ENCODE measurements at places on chromosomes 16 and 17. TPM values are rescaled to one million over a fixed set of nuclear protein-coding genes. Genes with fewer than 3 reads are reported as not detected.

The HSF5 gene
- 0.12 TPM for total RNA-seq

- DNase-seq = no peak
- no peaks in the 10 kb centered on the region for H3K36me3 ChIP-seq
- H3K4me1 ChIP-seq = peaks cover 4% of the 10 kb centered on the region
- H3K27ac ChIP-seq = no peak overlapping the region
- no peaks in the 10 kb centered on the region for H3K27me3 ChIP-seq
- H3K4me3 ChIP-seq = no peak overlapping the region
These were observed 49.3 kb upstream of the USP7 start for GRCh38 chr16:9012848-9013507.

The WFIKKN2 gene
- total RNA-seq = 0.31 TPM

DNA sequence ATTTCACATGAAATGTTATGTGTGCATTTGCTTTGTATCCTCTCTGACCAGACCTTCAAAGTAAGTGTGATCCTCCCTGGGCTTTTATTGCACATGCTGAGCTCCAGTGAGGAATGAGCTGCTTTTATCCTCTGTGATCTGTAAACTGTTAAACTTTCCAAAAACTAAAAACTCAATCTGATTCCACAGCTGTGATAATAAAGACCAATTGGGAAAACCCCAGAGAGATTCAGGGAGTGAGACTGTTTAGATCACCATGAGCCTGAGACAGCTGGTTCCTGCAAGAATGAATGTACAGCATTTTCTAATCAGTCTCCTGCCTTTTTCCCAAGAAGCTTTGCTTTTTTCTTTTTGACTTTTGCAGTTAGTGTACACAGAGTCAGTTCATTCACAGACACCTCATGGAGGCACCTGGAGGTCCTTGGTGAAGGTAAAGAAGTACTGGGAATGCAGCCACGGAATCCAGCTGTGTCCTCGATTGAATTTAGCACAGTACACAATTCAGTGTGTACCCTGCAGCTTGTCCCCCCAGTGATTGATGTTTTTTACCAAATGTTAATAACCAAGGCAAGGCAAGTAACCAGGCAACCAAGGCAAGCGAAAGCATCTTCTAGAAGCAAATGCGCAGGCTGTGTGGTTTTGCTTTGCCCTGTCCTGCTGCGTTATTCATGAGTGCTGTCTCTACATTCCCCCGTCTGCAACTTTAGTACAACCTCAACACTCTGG lies 182.6 kb downstream of the LGALS9B start:
- H3K27ac ChIP-seq = no peak overlapping the region
- no peaks in the 10 kb centered on the region for H3K36me3 ChIP-seq
- no peak for DNase-seq
- no peak overlapping the region for H3K4me3 ChIP-seq
- no peaks in the 10 kb centered on the region for H3K4me1 ChIP-seq

GRCh38 chr16:28596840-28597691 lies at the start of gene SULT1A2:
SULT1A2 (minus strand) TSS chr16:28597050; CDS start chr16:28595930, 1,120 bp downstream.
- H3K4me3 ChIP-seq = peak within 1 kb of the TSS; percentile 14
- peaks cover 13% of the 10 kb centered on the region for H3K4me1 ChIP-seq
- H3K27ac ChIP-seq = peak within 1 kb of the TSS; percentile 58
- no peaks in the 10 kb centered on the region for H3K36me3 ChIP-seq
- no peaks in the 10 kb centered on the region for H3K27me3 ChIP-seq

GRCh38 chr17:33751702-33752065 lies 458.6 kb upstream of the ASIC2 start:
- peaks cover 5% of the 10 kb centered on the region for H3K27me3 ChIP-seq
- no peak for DNase-seq
- H3K36me3 ChIP-seq = no peaks in the 10 kb centered on the region
- no peak overlapping the region for H3K27ac ChIP-seq
- no peaks in the 10 kb centered on the region for H3K4me1 ChIP-seq

- H3K4me1 ChIP-seq = peaks cover 6% of the 10 kb centered on the region
- peaks cover 26% of the 10 kb centered on the region for H3K36me3 ChIP-seq
- H3K27ac ChIP-seq = peak overlapping the region; percentile 80
- no peak overlapping the region for H3K4me3 ChIP-seq
These were observed 3.7 kb downstream of the PFN1 start for GRCh38 chr17:4944554-4945175.

The CD68 gene
- total RNA-seq = 33.3 TPM

GRCh38 chr17:67801626-67802175 lies 23.6 kb upstream of the BPTF start:
- no peaks in the 10 kb centered on the region for H3K4me1 ChIP-seq
- H3K36me3 ChIP-seq = no peaks in the 10 kb centered on the region
- H3K27me3 ChIP-seq = no peaks in the 10 kb centered on the region
- no peak overlapping the region for H3K27ac ChIP-seq
- H3K4me3 ChIP-seq = no peak overlapping the region

The CES5A gene
- not detected for total RNA-seq

- peak; percentile 13 for DNase-seq
- H3K27me3 ChIP-seq = no peaks in the 10 kb centered on the region
- no peak overlapping the region for H3K4me3 ChIP-seq
These were observed 520.8 kb upstream of the ZFHX3 start for GRCh38 chr16:73568769-73569168.

DNA sequence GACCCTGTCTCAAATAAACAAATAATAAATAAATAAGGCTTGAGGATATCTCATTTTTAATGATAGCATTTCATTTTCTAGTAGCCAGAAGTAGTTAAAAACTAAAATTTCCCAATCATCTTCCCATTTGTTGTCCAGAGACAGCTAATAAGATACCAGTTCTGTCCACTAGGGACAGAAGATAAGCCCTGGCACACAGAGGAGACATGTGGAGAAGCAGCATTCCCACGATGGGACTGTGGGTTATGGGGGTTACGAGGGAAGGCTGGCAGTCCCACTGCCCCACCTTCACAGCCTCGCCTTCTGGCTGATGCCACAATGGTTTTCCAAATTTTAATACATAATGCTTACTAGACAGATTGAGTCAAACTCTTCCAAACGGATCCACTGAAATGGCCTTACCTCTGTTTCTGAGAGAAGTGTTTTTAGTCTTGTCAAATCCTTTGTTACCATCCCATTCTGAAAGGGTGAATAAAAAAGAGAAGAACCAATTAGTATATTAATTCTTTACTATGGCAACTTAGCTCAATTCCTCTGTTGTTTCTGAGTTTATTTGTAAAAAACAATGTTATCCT lies 44.2 kb downstream of the HELZ start:
- H3K27ac ChIP-seq = no peak overlapping the region
- H3K36me3 ChIP-seq = peaks cover 8% of the 10 kb centered on the region
- H3K27me3 ChIP-seq = no peaks in the 10 kb centered on the region

The TLCD2 gene
- 13.3 TPM for total RNA-seq

GRCh38 chr17:43020030-43020621 lies 2.1 kb downstream of the VAT1 start:
- peaks cover 13% of the 10 kb centered on the region for H3K4me1 ChIP-seq
- H3K27ac ChIP-seq = peak overlapping the region; percentile 65
- no peak overlapping the region for H3K4me3 ChIP-seq
- no peak for DNase-seq
- H3K27me3 ChIP-seq = no peaks in the 10 kb centered on the region

- peak; percentile 68 for DNase-seq
- H3K36me3 ChIP-seq = no peaks in the 10 kb centered on the region
- no peaks in the 10 kb centered on the region for H3K27me3 ChIP-seq
- H3K4me1 ChIP-seq = peaks cover 14% of the 10 kb centered on the region
- no peak overlapping the region for H3K27ac ChIP-seq
These were observed 73.3 kb upstream of the MON1B start for GRCh38 chr16:77117707-77118106.

- H3K4me3 ChIP-seq = peak within 1 kb of the TSS; percentile 97
- peak within 1 kb of the TSS; percentile 99 for H3K27ac ChIP-seq
- peak; percentile 94 for DNase-seq
- H3K4me1 ChIP-seq = peaks cover 9% of the 10 kb centered on the region
- H3K27me3 ChIP-seq = no peaks in the 10 kb centered on the region
- H3K36me3 ChIP-seq = peaks cover 6% of the 10 kb centered on the region
These were observed at the start of gene MAPK8IP3 for GRCh38 chr16:1705688-1706385. MAPK8IP3 (plus strand) TSS chr16:1706195; CDS start chr16:1706340, 145 bp downstream.

DNA sequence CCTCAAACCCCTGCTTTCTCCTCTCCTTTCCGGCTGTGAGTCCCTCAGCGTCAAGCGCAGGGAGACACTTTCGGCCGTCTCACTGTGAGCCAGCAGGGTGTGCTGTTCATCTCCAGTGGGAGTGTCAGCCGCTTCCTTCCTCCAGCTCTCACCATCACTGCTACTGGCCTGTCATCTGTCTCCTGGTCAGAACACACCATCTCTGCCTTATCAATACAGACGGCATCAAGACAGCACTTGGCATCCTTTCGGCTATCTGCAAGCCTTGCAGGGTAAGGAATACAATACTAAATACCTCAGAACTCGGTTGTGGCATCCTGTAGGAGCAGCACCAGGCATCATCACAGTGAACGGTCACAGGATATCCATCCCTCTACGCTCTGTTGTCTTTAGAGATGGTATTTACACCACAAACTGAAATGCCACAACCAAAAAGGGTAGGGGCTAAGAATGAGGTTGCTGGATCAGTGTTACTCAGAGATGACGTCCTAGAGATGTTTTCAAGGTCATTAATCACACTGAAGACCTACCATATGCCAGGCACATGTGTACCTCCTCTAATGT lies 20.7 kb upstream of the CMTM4 start:
- H3K4me1 ChIP-seq = no peaks in the 10 kb centered on the region
- H3K4me3 ChIP-seq = no peak overlapping the region
- peak overlapping the region; percentile 49 for H3K27ac ChIP-seq
- DNase-seq = peak; percentile 31
- H3K27me3 ChIP-seq = no peaks in the 10 kb centered on the region
- H3K36me3 ChIP-seq = peaks cover 4% of the 10 kb centered on the region

DNA sequence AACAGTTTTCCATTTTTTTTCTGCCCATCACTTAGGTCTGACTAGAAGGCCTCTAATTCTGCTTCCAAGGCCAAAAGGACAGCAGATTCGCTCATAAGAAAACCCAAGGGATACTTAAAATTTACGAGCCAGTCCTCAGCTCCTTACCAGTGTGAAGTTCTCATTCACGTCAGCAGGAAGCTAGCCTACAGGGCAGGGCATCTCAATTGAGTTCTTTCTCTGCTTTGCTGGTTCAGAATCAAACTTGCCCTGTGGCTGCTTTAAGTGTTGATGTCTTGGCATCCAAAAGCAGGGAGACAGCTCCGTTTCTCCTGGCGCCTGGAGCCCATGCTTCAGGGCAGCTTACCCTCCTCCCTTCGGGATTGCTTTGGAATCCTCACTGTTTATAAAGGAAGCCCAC lies 136.0 kb downstream of the ANKFN1 start:
- DNase-seq = no peak
- no peak overlapping the region for H3K27ac ChIP-seq
- no peaks in the 10 kb centered on the region for H3K27me3 ChIP-seq
- peaks cover 5% of the 10 kb centered on the region for H3K4me1 ChIP-seq

The CTRB2 gene
- 14.6 TPM for total RNA-seq

The EVPLL gene
- total RNA-seq = 4.0 TPM

DNA sequence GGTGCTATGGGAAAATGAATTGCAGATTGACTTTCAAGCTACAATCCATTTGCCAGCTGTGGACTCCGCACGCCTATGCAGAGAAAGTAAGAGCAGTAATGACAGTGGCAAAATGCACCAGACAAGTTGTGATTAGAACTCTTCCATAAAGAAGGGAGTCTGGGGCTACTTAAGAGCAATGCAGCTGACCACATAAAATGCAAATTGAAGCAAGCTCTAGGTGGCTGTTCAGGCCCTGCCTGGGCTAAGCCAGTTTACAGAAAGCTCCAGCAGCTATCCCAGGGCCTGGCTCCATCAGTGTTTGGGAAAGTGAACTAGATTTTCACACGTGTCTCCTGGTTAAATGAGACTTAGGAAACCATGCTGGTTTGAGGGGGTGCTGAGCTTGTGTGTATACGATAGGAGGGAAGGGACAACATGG lies 2.2 kb upstream of the MAP2K6 start:
- no peak overlapping the region for H3K4me3 ChIP-seq
- H3K4me1 ChIP-seq = no peaks in the 10 kb centered on the region
- DNase-seq = no peak

The ZNF469 gene
- 3.0 TPM for total RNA-seq

The TMIGD1 gene
- not detected for total RNA-seq

DNA sequence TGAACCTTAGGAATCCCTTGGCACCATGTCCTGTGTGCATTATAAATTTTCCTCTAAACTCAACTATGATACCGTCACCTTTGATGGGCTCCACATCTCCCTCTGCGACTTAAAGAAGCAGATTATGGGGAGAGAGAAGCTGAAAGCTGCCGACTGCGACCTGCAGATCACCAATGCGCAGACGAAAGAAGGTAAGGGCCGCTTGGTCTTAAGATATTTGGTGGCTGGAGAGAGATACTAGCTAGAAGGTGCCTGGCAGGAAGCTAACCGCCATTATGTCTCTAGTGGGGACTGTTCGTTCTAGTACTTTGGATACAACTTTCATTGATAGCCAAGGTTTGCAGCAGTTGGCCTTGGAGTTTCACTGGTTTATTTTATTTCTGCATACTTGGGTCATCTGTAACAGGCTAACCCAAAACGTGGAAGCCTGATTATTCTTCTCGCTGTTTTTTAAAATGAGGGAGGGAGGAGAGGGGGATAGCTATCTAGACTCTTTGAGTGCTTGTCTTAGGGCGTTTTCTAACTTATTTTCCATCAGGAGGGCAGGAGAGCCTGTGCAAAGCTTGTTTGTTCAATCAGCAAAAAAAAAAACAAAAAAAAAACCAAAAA lies 1.3 kb downstream of the RBBP6 start:
- H3K36me3 ChIP-seq = peaks cover 2% of the 10 kb centered on the region
- H3K27ac ChIP-seq = peak overlapping the region; percentile 99
- peak overlapping the region; percentile 69 for H3K4me3 ChIP-seq
- peak; percentile 43 for DNase-seq
- peaks cover 13% of the 10 kb centered on the region for H3K4me1 ChIP-seq

DNA sequence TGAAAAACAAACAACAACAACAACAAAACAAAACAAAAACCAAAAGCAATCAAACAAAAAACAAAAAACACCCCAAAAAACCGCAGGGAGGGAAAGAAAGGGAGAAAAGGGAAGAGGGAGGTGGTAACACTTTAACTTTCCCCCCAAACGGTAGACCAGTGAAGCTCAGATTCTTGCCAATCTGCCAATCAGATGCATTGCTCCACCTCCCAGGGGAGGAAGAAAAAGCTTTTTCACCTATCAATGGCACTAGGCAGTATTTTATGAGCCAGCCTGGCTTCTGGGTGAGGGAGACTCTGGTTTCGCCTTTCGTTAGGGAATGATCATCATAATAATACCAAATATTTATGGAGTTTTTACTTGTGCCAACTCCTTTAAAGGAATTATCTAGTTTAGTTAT lies 94.1 kb downstream of the GPR139 start:
- H3K36me3 ChIP-seq = no peaks in the 10 kb centered on the region
- DNase-seq = no peak
- no peak overlapping the region for H3K4me3 ChIP-seq
- no peak overlapping the region for H3K27ac ChIP-seq
- H3K27me3 ChIP-seq = no peaks in the 10 kb centered on the region
- no peaks in the 10 kb centered on the region for H3K4me1 ChIP-seq

- H3K4me3 ChIP-seq = no peak overlapping the region
- H3K36me3 ChIP-seq = no peaks in the 10 kb centered on the region
These were observed 6.8 kb downstream of the UBALD2 start for GRCh38 chr17:76271669-76272540.

The IRX5 gene
- 30.2 TPM for total RNA-seq

DNA sequence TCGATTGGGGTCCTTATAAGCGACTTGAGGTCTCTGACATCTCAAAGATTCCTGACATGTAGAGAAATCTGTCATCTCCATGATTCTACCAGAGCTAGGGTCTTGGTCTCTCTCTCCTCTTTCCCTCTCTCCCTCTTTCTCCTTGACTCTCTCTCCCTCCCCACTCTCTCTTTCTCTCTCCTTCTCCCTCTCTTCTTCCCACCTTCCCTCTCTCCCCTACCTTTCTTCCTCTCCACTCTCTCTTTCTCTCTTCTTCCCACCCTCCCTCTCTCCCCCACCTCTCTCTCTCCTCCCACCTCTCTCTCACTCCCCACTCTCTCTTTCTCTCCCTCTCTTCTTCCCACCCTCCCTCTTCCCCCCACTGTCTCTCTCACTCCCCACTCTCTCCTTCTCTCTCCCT lies 32.6 kb downstream of the B4GALNT2 start:
- H3K4me3 ChIP-seq = no peak overlapping the region
- no peak for DNase-seq
- no peaks in the 10 kb centered on the region for H3K36me3 ChIP-seq
- no peak overlapping the region for H3K27ac ChIP-seq
- peaks cover 29% of the 10 kb centered on the region for H3K27me3 ChIP-seq

Measured in lung (tissue), 17 donors.